Sigmoid colon (tissue), 7 donors: ENCODE measurements at places on chromosomes 4 and X. TPM values are rescaled to one million over a fixed set of nuclear protein-coding genes. Genes with fewer than 3 reads are reported as not detected.

Gene OPRPN
- total RNA-seq, result not detected

Gene ATP2B3
- total RNA-seq, result 0.16 TPM

Gene EVC
- total RNA-seq, result 27.7 TPM

Gene SLIT2
- 31.9 TPM for total RNA-seq

Gene SMIM10
- 11.3 TPM for total RNA-seq

Gene PRR27
- not detected for total RNA-seq

DNA sequence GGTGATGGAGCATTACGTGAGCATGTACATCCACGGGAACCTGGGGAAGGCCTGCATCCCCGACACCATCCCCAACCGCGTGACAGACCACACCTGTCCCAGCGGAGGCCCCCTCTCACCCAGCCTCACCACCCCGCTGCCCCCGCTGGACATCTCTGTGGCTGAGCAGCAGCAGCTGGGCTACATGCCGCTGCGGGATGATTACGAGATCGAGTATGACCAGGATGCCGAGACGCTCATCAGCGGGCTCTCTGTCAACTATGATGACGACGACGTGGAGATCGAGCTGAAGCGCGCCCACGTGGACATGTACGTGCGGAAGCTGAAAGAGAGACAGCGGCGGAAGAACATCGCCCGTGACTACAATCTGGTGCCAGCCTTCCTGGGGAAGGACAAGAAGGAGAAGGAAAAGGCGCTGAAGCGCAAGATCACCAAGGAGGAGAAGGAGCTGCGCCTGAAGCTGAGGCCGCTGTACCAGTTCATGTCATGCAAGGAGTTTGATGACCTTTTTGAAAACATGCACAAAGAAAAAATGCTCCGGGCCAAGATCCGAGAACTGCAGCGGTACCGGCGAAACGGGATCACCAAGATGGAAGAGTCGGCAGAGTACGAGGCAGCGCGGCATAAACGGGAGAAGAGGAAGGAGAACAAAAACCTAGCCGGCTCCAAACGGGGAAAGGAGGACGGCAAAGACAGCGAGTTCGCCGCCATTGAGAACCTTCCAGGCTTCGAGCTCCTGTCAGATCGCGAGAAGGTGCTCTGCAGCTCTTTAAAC is 11.1 kb downstream of the TADA2B start:
- no peak for DNase-seq

DNA sequence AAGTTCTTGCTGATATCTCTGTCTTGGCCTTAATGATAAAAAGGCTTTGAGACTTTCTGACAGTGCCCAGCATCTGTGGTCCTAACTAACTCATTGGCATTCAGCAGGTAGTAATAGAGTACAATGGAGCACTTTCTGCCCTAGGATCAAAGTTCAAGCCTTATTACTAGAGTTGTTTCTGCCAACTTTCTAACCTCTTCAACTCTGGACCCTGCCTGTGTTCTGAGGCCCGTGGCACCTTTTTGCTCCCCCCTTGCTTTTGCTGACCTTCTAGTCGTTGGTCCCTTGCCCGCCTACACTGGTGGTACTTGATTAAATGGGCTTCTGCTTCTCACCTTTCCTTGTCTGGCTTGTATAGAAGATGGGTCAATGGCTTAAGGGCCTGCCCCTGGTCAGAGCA is 126.3 kb downstream of the PPARGC1A start:
- DNase-seq, result no peak

DNA sequence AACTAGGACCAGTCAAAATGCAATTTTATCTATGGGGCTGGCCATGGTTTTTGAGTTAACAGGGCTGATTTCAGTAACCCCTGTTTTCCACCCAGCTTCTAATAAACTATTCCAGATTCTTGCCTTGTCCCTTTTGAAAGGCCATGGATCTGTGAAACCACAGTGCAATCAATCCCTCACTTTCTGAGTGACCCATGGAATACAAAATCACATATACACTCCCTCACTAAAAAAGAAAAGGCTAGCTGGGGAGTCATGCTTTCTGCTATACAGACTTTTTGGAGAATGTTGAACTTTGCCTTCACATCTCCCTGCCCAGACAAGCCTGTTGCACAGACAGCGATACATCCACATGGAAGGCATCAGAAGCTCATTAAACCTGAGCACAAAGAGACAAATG is 47.9 kb downstream of the MAD2L1 start:
- no peak for DNase-seq
